Hepatic stellate cell (primary cell): ENCODE measurements at places on chromosomes 2 and 18.

DNA sequence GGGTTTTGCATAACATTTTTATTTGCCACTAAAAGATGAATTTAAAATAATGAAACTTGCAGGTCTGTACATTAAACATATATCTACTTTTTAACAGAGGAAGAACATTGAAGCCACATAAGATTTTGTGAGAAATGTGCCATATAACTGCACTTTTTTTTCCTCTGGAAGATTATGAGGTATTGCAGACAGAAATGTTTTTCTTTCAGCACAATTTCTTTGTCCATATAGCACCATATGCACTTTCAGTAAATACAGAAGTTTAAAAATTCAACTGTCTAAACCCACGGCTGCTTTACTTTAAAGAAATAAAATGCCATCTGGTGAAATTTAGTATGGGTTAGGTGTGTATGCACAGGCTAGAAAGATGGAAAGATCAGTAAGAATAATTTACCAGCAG is 470 bp upstream of the FAP start:
- DNase-seq: no peak

DNA sequence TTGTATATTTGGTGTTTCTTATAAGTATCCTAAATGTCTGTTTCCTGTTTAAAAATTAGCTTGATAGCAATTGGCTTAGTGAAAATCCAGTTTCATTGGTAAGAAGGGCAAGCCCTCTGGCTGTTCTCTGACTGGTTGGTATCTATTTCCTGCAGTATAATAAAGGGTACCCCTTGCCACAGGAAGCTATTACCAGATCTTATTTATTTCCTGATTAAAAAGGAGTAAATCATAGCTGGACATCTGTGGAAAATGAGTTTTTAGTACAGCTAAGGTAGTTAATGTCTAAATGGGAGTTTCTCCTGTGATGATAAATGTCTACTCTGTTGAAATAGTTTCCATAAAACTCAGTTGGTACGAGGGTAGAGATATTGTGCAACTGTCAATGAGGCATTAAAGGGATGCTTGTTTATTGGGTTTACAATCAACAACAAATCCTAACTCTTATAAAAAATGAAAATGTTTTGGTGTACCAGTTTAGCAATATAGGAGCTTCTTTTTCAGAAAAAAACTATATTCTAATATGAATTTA is 58.7 kb downstream of the FASTKD2 start:
- no peak for DNase-seq

DNA sequence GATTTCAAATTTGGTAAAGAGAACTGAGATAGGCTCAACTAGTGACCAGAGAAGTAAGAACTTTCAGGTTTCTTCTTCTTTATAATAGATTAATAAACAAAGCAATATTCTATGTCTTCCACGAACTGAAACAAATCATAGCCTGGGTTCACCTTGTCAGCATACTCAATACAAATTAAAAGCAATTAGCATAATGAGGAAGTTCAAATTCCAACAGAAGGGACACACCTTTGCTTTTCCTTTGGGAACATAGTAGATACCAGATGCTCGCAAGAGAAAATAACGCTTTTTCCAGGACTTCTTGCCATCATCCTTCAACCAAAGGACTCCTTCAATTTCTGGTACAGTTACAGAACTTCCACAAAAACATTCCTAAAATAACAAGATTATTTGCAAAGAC is 79.9 kb downstream of the RAPH1 start:
- no peak for DNase-seq

GRCh38 chr2:29334706-29335105 is 219.5 kb downstream of the CLIP4 start:
- no peak for DNase-seq
